ENCODE measurements at places on chromosomes 5 and 9. TPM values are rescaled to one million over a fixed set of nuclear protein-coding genes. Genes with fewer than 3 reads are reported as not detected.

The CACFD1 gene
- total RNA-seq, result 4.4 TPM

The SMIM33 gene
- not detected for total RNA-seq

The FOXD4 gene
- 0.60 TPM for total RNA-seq

The GARNL3 gene
- 1.9 TPM for total RNA-seq

The CCDC180 gene
- total RNA-seq, result 12.5 TPM

The PIP5K1B gene
- total RNA-seq, result 1.2 TPM

The NKD2 gene
- total RNA-seq, result not detected

The PDCD1LG2 gene
- not detected for total RNA-seq

The NEURL1B gene
- total RNA-seq, result 0.49 TPM

The GABRA1 gene
- total RNA-seq, result not detected

The INSL4 gene
- not detected for total RNA-seq

The HRH2 gene
- total RNA-seq, result 2.0 TPM

The GTF2H2C gene
- total RNA-seq, result 52.8 TPM

The ACTL7A gene
- total RNA-seq, result not detected

The KCNV2 gene
- total RNA-seq, result not detected

The ST8SIA4 gene
- 28.1 TPM for total RNA-seq

The SLC34A3 gene
- not detected for total RNA-seq

The BTF3 gene
- 697 TPM for total RNA-seq

The DND1 gene
- total RNA-seq, result 3.7 TPM

The RLN2 gene
- 3.7 TPM for total RNA-seq

The MEIKIN gene
- total RNA-seq, result 2.8 TPM

The TMEM232 gene
- total RNA-seq, result 2.6 TPM
